HFFc6 (cell line): ENCODE measurements at places on chromosomes 16 and 17. TPM values are rescaled to one million over a fixed set of nuclear protein-coding genes. Genes with fewer than 3 reads are reported as not detected.

The TRIM47 gene
- 1.1 to 1.9 TPM (median 1.2 TPM) in 3 replicates for total RNA-seq

The SLC12A3 gene
- total RNA-seq = not detected in 3 replicates

The GRAPL gene
- not detected in 3 replicates for total RNA-seq

The TERB1 gene
- total RNA-seq = not detected in 3 replicates

The WFDC1 gene
- total RNA-seq = 3.2 to 34.5 TPM (median 22.0 TPM) in 3 replicates

The CCDC144A gene
- 0.18 to 0.38 TPM (median 0.26 TPM) in 3 replicates for total RNA-seq

The TUBG2 gene
- 16.0 to 17.0 TPM (median 16.4 TPM) in 3 replicates for total RNA-seq

The KLHL10 gene
- total RNA-seq = not detected in 3 replicates

The TLCD2 gene
- total RNA-seq = 3.0 to 3.9 TPM (median 3.4 TPM) in 3 replicates

The MYO15A gene
- total RNA-seq = 0.20 and 0.29 TPM in 2 replicates

The APOBR gene
- total RNA-seq = not detected in 2 replicates

- no peaks in the 10 kb centered on the region for H3K36me3 ChIP-seq
- H3K27ac ChIP-seq = no peak overlapping the region
- peaks cover 25% of the 10 kb centered on the region for H3K27me3 ChIP-seq
- H3K4me1 ChIP-seq = no peaks in the 10 kb centered on the region
Observed at GRCh38 chr16:89040391-89040790, 53.3 kb upstream of the ACSF3 start.

DNA sequence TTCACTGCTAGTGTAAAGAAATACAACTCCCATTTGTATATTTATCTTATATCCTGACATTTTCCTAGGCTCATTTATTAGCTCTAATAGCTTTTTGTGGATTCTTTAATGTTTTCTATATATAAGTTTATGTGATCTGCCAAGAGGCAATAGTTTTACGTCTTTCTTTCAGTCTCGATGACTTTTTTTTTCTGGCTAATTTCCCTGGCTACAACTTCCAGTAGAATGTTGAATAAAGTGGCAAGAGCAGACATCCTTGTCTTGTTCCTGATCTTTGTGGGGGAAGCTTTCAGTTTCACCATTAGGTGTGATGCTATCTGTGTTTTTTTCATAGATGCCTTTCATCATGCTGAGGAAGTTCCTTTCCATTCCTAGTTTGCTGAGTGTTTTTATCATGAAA, 43.9 kb upstream of the ABCA3 start:
- H3K4me3 ChIP-seq = no peak overlapping the region
- peaks cover 11% of the 10 kb centered on the region for H3K4me1 ChIP-seq
- DNase-seq = no peak
- H3K36me3 ChIP-seq = peaks cover 5% of the 10 kb centered on the region
- H3K27ac ChIP-seq = no peak overlapping the region
- peaks cover 19% of the 10 kb centered on the region for H3K27me3 ChIP-seq

GRCh38 chr16:65500007-65500406, 378.1 kb upstream of the CDH11 start:
- H3K27ac ChIP-seq = no peak overlapping the region
- DNase-seq = no peak
- no peak overlapping the region for H3K4me3 ChIP-seq
- H3K36me3 ChIP-seq = no peaks in the 10 kb centered on the region
- no peaks in the 10 kb centered on the region for H3K27me3 ChIP-seq
- peaks cover 17% of the 10 kb centered on the region for H3K4me1 ChIP-seq

- H3K4me3 ChIP-seq = peak overlapping the region; percentile 20; the same call in 1 of the 2 replicates
- no peak for DNase-seq
- no peaks in the 10 kb centered on the region; the same call in 1 of the 2 replicates for H3K36me3 ChIP-seq
Observed at GRCh38 chr17:30922235-30923030, 688 bp downstream of the ADAP2 start.

DNA sequence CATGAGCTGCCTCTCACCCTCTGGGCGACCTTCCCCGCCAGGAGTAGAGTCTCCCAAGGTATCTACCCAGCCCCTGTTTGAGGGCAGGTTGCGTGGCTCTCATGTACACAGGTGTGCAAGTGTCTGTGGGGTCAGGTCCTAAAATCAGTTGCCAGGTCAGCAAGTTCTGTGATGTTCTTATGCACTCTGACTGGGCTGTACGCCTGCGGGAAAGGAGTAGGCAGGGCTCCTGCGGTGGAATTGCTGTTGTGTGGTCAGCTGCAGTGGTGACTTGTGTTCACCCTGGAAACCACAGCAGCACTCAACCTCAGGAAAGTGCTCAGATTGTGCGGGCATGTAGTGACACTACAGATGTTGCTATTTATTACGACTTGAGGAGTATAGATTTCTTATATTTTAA, 19.4 kb downstream of the NARF start:
- H3K4me1 ChIP-seq = no peaks in the 10 kb centered on the region
- H3K4me3 ChIP-seq = no peak overlapping the region
- no peak overlapping the region for H3K27ac ChIP-seq
- H3K27me3 ChIP-seq = no peaks in the 10 kb centered on the region; the same call in 1 of the 2 replicates

DNA sequence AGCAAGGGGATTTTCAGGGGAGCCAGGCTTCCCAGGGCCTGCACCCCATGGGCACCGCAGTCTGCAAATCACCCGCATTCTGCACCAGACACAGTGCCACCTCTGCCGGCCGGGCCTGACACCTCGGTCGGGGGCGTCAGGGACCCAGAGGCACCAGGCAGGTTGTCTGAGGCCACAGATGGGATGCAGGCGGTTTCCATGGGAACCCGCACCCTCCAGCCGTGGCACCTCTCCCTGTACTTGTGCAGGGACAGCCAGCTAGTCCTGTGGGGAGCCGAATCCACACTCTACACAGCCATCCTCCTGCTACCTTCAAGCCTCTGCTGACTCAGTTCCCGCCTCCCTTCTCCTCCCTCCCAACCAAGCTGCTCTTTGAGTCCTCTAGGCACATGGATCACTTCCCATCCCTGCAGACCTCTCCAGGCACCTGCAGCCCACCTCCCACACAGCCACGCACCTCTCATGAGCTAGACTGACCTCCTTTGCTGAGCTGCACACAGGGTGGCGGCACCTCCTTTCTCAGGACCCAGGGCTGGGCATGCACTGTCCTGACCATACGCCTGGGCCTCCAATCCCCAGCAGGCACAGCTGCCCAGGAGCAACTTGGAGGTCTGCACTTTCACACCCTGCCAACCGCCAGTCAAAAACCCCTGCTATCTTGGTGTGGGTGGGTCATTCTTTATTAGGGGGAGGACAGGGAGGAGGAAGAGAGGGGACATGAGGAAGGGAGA, 119.5 kb downstream of the C16orf78 start:
- H3K36me3 ChIP-seq = no peaks in the 10 kb centered on the region
- no peaks in the 10 kb centered on the region for H3K27me3 ChIP-seq
- no peaks in the 10 kb centered on the region for H3K4me1 ChIP-seq
- no peak overlapping the region for H3K27ac ChIP-seq
- DNase-seq = no peak

DNA sequence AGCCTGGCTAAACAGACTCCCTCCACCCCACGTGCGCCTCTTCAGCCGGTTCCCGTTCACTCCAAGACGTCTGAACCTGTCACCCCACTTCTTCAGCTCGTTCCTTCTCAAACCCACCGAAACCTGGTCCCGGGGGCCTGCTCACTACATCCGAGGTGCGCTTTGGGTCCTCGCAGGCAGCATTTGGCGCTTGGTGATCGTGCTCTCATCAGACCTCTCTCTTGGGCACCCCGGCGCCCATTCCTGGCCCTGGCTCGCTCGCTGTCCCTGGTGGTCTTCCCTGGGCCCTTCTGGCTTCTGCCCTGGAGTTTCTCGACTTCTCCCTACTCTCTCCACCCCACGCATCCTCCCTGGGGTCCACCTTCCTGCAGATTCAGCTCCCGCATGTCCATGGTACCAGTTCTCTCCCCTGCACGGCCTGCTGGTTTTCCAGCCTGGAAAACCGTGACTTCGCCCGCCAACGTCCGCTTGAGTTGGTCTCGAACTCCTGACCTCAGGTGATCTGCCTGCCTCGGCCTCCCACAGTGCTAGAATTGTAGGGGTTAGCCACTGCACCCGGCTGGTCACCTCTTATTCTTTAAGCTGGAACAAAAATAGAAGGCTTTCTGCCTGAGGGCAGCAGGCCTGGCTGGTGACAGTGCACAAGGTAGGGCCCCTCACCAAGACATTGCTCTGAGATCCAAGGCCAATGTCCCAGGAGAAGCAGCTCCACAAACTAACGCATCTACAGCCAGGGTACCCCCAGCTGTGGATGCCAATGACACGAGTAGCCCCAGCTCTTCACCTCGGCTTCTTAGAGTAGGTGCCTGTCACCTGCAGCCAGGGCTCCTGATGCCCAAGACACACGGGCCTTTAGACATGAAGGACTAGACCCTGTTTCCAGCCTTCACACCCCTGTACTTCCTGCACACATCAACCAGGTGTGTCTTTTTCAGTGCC, 1.1 kb upstream of the MEAK7 start:
- H3K36me3 ChIP-seq = peaks cover 30% of the 10 kb centered on the region
- H3K4me1 ChIP-seq = peaks cover 57% of the 10 kb centered on the region
- peaks cover 3% of the 10 kb centered on the region; the same call in 1 of the 2 replicates for H3K27me3 ChIP-seq
- peak overlapping the region; percentile 94 for H3K27ac ChIP-seq

GRCh38 chr17:73307130-73307529, 4.7 kb downstream of the CDC42EP4 start:
- no peak for DNase-seq
- H3K4me3 ChIP-seq = no peak overlapping the region; the same call in 1 of the 2 replicates
- no peaks in the 10 kb centered on the region for H3K36me3 ChIP-seq
- H3K27me3 ChIP-seq = peaks cover 4% of the 10 kb centered on the region
- H3K27ac ChIP-seq = peak overlapping the region; percentile 95; the same call in 1 of the 2 replicates

DNA sequence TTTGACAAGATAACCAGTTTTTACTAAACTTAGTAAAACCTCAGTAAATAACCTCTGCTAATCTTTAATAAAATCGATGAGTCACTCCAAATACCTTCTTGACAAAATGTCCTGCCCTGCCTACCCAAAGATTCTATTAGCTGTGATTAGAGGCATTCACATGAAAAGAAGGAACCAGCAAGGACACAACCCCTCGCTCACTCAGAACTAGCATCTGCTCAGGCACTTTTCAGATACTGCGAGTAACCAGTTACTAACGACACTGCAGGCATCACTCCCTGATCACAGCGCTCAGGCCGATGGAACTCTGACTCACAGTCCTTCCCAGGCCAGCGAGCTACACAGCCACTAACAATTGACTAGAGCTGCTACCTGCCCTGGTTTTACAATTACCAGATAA, 24.3 kb downstream of the PELP1 start:
- peak overlapping the region; percentile 59 for H3K4me3 ChIP-seq
- H3K27me3 ChIP-seq = peaks cover 1% of the 10 kb centered on the region; the same call in 1 of the 2 replicates
- peaks cover 47% of the 10 kb centered on the region for H3K36me3 ChIP-seq
- H3K4me1 ChIP-seq = peaks cover 54% of the 10 kb centered on the region
- peak overlapping the region; percentile 84 for H3K27ac ChIP-seq
- peak; percentile 80 for DNase-seq

DNA sequence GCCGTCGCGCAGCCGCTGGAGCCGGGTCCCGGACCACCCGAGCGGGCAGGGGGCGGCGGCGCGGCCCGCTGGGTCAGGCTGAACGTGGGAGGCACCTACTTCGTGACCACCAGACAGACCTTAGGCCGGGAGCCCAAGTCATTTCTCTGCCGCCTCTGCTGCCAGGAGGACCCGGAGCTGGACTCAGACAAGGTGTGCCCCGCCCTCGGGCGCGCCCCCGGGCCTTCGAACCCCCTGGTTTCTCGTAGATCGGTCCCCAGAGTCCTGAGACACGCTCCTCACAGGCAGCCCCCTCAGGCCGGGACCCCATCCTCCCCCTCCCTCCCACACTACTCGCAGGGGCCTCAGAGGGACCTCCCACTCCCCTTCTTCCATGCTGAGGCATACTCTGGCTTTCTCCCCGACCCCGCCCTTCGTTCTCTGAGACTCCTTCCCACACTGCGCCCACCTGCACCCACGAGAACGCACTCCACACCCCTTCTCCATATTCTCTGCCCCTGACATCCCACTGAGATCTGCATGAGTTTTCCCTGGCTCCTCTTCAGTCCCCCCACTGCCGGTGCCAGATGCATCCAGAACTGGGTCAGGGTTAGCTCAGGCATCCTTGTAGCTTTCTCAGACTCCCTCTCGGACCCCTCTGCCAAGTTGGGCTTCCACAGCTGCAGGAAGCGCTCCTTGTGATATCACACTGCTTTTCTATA, 523 bp downstream of the KCTD2 start:
- peaks cover 34% of the 10 kb centered on the region for H3K4me1 ChIP-seq
- H3K27ac ChIP-seq = peak overlapping the region; percentile 44
- H3K27me3 ChIP-seq = peaks cover 3% of the 10 kb centered on the region
- peak overlapping the region; percentile 94 for H3K4me3 ChIP-seq
- no peak for DNase-seq
- H3K36me3 ChIP-seq = peaks cover 10% of the 10 kb centered on the region

- no peak for DNase-seq
- H3K4me1 ChIP-seq = no peaks in the 10 kb centered on the region
- H3K36me3 ChIP-seq = no peaks in the 10 kb centered on the region
- no peak overlapping the region for H3K27ac ChIP-seq
Observed at GRCh38 chr16:65713181-65713808, 591.4 kb upstream of the CDH11 start.

- no peak overlapping the region for H3K4me3 ChIP-seq
- H3K4me1 ChIP-seq = no peaks in the 10 kb centered on the region
- no peak for DNase-seq
- peaks cover 25% of the 10 kb centered on the region for H3K36me3 ChIP-seq
- no peaks in the 10 kb centered on the region for H3K27me3 ChIP-seq
Observed at GRCh38 chr16:47660540-47660939, 199.4 kb downstream of the PHKB start.

DNA sequence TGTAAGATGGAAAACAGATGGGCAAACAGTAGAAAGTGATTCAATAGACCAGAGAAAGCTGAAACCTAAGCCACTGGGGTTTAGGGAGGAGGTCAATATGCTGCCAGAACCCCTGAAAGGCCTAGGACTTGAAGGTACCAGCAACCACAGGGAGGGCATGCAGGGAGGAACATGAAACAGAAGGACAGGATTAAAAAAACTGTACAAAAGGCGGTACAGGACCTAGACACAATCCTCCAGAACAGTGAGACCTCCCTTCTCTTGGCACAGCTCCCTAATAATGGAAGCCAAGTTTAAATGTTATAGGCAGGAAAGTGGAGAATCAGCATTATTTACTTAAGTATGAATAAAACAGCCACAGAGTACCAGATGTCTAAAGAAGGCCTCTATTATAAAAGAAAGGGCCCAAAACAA, 105.5 kb downstream of the SPAG9 start:
- H3K27me3 ChIP-seq = no peaks in the 10 kb centered on the region
- peaks cover 27% of the 10 kb centered on the region for H3K4me1 ChIP-seq
- no peak overlapping the region for H3K4me3 ChIP-seq
- H3K27ac ChIP-seq = peak overlapping the region; percentile 32
- no peak for DNase-seq
- no peaks in the 10 kb centered on the region; the same call in 1 of the 2 replicates for H3K36me3 ChIP-seq

GRCh38 chr16:56945847-56946527, 14.0 kb downstream of the HERPUD1 start:
- H3K36me3 ChIP-seq = peaks cover 17% of the 10 kb centered on the region
- no peaks in the 10 kb centered on the region; the same call in 1 of the 2 replicates for H3K4me1 ChIP-seq
- DNase-seq = no peak
- H3K4me3 ChIP-seq = no peak overlapping the region

- H3K36me3 ChIP-seq = no peaks in the 10 kb centered on the region
- H3K4me3 ChIP-seq = no peak overlapping the region
- H3K27me3 ChIP-seq = peaks cover 24% of the 10 kb centered on the region
- no peak overlapping the region for H3K27ac ChIP-seq
- no peak for DNase-seq
Observed at GRCh38 chr17:31506517-31506916, 115.0 kb downstream of the RAB11FIP4 start.

- peaks cover 2% of the 10 kb centered on the region; the same call in 1 of the 2 replicates for H3K27me3 ChIP-seq
- H3K4me1 ChIP-seq = peaks cover 5% of the 10 kb centered on the region
- H3K4me3 ChIP-seq = no peak overlapping the region
Observed at GRCh38 chr17:7881276-7882054, 7.1 kb upstream of the CHD3 start.

- no peak overlapping the region for H3K4me3 ChIP-seq
- H3K36me3 ChIP-seq = no peaks in the 10 kb centered on the region
- no peak for DNase-seq
- H3K27me3 ChIP-seq = peaks cover 29% of the 10 kb centered on the region
- no peak overlapping the region for H3K27ac ChIP-seq
Observed at GRCh38 chr17:6233856-6234255, 163.7 kb downstream of the WSCD1 start.
